ENCODE measurements at places on chromosomes 12 and 14. TPM values are rescaled to one million over a fixed set of nuclear protein-coding genes. Genes with fewer than 3 reads are reported as not detected.

OLR1 gene
- total RNA-seq: 0.60 TPM

KRT78 gene
- total RNA-seq: 2.6 TPM

TMBIM6 gene
- total RNA-seq: 310 TPM

ARMH4 gene
- 44.6 TPM for total RNA-seq

TAS2R42 gene
- total RNA-seq: not detected

NDRG2 gene
- 113 TPM for total RNA-seq

CCDC60 gene
- 32.3 TPM for total RNA-seq

GPRC5D gene
- total RNA-seq: not detected

NGB gene
- 1.4 TPM for total RNA-seq

ARHGEF40 gene
- total RNA-seq: 80.2 TPM

Data from camera-type eye (tissue), 1 donor.